ENCODE measurements at places on chromosomes 11 and 22.
A peak's percentile ranks its signal among the peaks of the same experiment; 100 is the strongest.

GRCh38 chr11:33701302-33702230 is 940 bp upstream of the C11orf91 start:
- no peak for DNase-seq
- no peaks in the 10 kb centered on the region for H3K36me3 ChIP-seq
- peaks cover 15% of the 10 kb centered on the region for H3K4me1 ChIP-seq
- H3K27ac ChIP-seq: peak overlapping the region; percentile 71
- H3K27me3 ChIP-seq: peaks cover 13% of the 10 kb centered on the region
- H3K4me3 ChIP-seq: peak overlapping the region; percentile 92

DNA sequence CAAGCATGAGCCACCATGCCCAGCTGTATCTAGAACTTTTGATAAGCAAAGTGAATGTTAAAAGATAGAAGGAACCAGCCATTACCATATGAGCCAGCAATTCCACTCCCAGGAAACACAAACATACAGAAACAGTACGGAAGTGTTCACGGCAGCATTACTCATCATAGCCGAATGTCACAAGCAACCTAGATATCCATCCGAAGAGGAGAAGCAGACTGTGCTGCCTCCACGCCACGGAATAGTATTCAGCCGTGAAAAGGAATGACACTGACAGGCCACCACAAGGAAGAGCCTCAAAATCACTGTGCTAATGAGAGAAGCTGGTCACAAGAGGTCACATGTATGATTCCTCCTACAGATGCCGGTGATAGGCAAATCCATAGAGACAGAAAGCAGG is 17.6 kb upstream of the MGAT3 start:
- peaks cover 5% of the 10 kb centered on the region for H3K4me1 ChIP-seq
- no peak overlapping the region for H3K27ac ChIP-seq
- H3K4me3 ChIP-seq: no peak overlapping the region
- no peak for DNase-seq

GRCh38 chr11:10443152-10443551 is 11.9 kb upstream of the AMPD3 start:
- H3K27ac ChIP-seq: no peak overlapping the region
- no peaks in the 10 kb centered on the region for H3K36me3 ChIP-seq

GRCh38 chr11:102115557-102115956 is 5.3 kb downstream of the YAP1 start:
- H3K4me3 ChIP-seq: no peak overlapping the region
- peaks cover 8% of the 10 kb centered on the region for H3K4me1 ChIP-seq
- peaks cover 19% of the 10 kb centered on the region for H3K27me3 ChIP-seq
- H3K36me3 ChIP-seq: no peaks in the 10 kb centered on the region
- no peak for DNase-seq

DNA sequence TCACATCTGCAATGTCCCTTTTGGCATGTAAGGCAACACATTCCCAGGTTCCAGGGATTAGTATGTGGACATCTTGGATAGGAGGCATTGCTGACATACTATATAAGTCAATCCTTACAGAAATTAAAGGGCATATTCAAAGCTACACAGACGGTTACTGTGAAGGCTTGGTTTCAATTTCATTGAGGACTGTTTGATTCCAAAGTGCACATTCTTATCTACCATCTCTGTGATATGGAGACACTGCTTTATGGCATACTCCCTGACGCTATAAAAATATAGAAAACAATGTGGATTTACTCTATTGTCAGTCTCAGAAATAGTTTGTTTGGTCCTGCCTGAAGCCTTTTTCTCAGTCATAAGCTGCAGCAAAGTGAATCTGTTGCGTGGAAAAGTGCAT is 1486.7 kb downstream of the FAM181B start:
- H3K4me1 ChIP-seq: no peaks in the 10 kb centered on the region
- no peak for DNase-seq
- H3K27me3 ChIP-seq: no peaks in the 10 kb centered on the region
- no peak overlapping the region for H3K27ac ChIP-seq
- H3K4me3 ChIP-seq: no peak overlapping the region

- no peak for DNase-seq
- no peak overlapping the region for H3K27ac ChIP-seq
- H3K4me1 ChIP-seq: no peaks in the 10 kb centered on the region
- no peaks in the 10 kb centered on the region for H3K36me3 ChIP-seq
- H3K4me3 ChIP-seq: no peak overlapping the region
- H3K27me3 ChIP-seq: peaks cover 3% of the 10 kb centered on the region
These were observed 25.1 kb downstream of the ADM start for GRCh38 chr11:10329935-10330334.

GRCh38 chr11:34086554-34087283 is 18.7 kb upstream of the NAT10 start:
- DNase-seq: peak; percentile 19
- no peak overlapping the region for H3K4me3 ChIP-seq
- H3K4me1 ChIP-seq: peaks cover 33% of the 10 kb centered on the region
- no peaks in the 10 kb centered on the region for H3K27me3 ChIP-seq
- peaks cover 38% of the 10 kb centered on the region for H3K36me3 ChIP-seq
- H3K27ac ChIP-seq: peak overlapping the region; percentile 53

GRCh38 chr22:24453853-24454252 is 26.5 kb downstream of the ADORA2A start:
- H3K27me3 ChIP-seq: peaks cover 5% of the 10 kb centered on the region
- no peaks in the 10 kb centered on the region for H3K4me1 ChIP-seq
- H3K4me3 ChIP-seq: no peak overlapping the region
- DNase-seq: no peak

GRCh38 chr11:31805037-31805628 is 6.0 kb downstream of the PAX6 start:
- DNase-seq: no peak
- H3K36me3 ChIP-seq: no peaks in the 10 kb centered on the region
- peaks cover 62% of the 10 kb centered on the region for H3K27me3 ChIP-seq
- peaks cover 33% of the 10 kb centered on the region for H3K4me1 ChIP-seq
- no peak overlapping the region for H3K27ac ChIP-seq

DNA sequence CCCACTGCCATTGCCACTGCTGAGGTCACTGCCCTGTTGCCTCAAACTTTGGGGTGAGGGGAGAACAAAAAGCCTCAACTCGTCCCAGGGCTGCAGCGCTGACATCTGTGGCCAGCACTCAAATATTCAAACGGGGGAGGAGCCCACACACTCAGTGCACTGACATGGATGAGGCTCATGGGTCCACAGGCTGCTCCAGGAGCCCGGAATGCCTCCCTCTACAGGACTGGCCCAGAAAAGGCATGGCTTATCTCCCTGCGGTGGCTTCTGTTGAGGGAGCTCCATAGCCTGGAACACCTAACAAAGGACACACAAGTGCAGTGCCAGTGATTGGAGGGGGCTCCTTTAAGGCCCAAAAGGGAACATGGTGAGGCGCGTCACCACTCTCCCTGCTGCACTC is 341.1 kb upstream of the LUZP2 start:
- H3K27me3 ChIP-seq: no peaks in the 10 kb centered on the region
- no peaks in the 10 kb centered on the region for H3K4me1 ChIP-seq
- H3K27ac ChIP-seq: no peak overlapping the region
- no peak overlapping the region for H3K4me3 ChIP-seq
- no peaks in the 10 kb centered on the region for H3K36me3 ChIP-seq

GRCh38 chr22:35957589-35957988 is 71.0 kb downstream of the RBFOX2 start:
- H3K36me3 ChIP-seq: no peaks in the 10 kb centered on the region
- H3K4me3 ChIP-seq: no peak overlapping the region
- peaks cover 8% of the 10 kb centered on the region for H3K27me3 ChIP-seq
- no peaks in the 10 kb centered on the region for H3K4me1 ChIP-seq
- DNase-seq: no peak
- no peak overlapping the region for H3K27ac ChIP-seq

GRCh38 chr22:30348809-30349208 is 7.9 kb downstream of the SF3A1 start:
- H3K27me3 ChIP-seq: no peaks in the 10 kb centered on the region
- H3K36me3 ChIP-seq: peaks cover 6% of the 10 kb centered on the region
- DNase-seq: no peak
- H3K27ac ChIP-seq: no peak overlapping the region
- no peak overlapping the region for H3K4me3 ChIP-seq

GRCh38 chr11:85809863-85810262 is 1.1 kb downstream of the SYTL2 start:
- H3K27me3 ChIP-seq: peaks cover 8% of the 10 kb centered on the region
- peak overlapping the region; percentile 99 for H3K4me3 ChIP-seq

GRCh38 chr11:78282821-78283220 is 94.1 kb downstream of the USP35 start:
- H3K4me3 ChIP-seq: no peak overlapping the region
- H3K36me3 ChIP-seq: no peaks in the 10 kb centered on the region
- no peak for DNase-seq
- H3K27me3 ChIP-seq: no peaks in the 10 kb centered on the region
- H3K4me1 ChIP-seq: no peaks in the 10 kb centered on the region

GRCh38 chr11:70049045-70049444 is 29.1 kb upstream of the ANO1 start:
- no peak overlapping the region for H3K4me3 ChIP-seq
- peaks cover 9% of the 10 kb centered on the region for H3K27me3 ChIP-seq
- DNase-seq: no peak

DNA sequence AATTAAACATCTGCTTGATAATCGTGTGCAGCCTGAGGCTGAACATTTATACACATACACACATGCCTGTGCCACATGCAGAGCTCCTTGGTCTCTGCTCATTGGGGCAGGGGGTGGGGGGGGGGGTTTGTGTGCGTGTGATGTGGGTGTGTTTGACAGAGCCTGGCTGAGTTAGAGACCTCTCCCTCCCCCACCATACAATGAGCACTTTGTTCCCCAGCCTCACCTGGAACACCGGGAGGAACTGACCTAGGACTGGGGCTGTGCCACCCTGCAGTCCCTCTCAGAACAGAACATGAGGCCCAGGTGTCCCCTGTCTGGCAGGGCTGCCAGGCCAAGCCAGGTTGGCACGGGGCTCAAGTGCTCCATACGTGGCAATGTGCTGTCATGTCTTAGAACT is 96.6 kb downstream of the TP53I11 start:
- peaks cover 7% of the 10 kb centered on the region for H3K27me3 ChIP-seq
- peaks cover 1% of the 10 kb centered on the region for H3K36me3 ChIP-seq
- H3K27ac ChIP-seq: no peak overlapping the region
- no peak overlapping the region for H3K4me3 ChIP-seq

DNA sequence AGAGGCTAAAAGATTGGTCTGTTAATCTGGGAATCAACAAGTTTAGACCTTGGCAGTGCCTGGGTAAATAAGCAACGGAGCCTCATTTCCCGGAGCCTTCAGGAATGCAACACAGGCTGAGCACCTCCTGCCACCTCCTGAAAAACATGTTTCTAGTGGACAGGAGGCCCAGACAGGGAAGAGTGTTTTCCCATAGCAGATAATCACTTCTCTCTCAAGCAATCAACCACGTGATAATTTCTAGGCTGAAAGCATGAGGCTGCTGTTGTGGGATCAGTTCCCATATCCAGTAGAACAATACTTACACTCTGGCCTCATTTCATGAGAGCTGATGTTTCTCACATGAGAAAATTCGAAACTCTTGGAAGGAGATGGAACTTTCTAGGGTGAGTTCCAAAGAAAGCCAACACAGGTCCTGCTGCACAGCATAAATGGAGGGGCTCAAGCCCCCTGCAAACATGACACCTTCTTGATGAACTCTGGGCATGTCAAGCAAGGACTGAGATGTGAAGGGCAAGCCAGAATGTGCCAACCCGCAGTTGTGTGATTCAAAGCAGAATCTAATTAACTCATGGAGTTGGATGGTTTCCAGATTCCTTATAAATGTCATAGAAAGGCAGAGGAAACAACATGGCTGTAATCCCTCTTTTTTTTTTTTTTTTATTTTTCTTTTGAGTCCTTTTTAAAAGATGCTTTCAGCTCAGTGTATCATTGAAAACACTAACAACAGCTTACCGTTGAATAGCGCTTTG is 228.5 kb upstream of the SESN3 start:
- no peaks in the 10 kb centered on the region for H3K27me3 ChIP-seq
- H3K4me1 ChIP-seq: no peaks in the 10 kb centered on the region
- DNase-seq: no peak
- no peak overlapping the region for H3K27ac ChIP-seq

DNA sequence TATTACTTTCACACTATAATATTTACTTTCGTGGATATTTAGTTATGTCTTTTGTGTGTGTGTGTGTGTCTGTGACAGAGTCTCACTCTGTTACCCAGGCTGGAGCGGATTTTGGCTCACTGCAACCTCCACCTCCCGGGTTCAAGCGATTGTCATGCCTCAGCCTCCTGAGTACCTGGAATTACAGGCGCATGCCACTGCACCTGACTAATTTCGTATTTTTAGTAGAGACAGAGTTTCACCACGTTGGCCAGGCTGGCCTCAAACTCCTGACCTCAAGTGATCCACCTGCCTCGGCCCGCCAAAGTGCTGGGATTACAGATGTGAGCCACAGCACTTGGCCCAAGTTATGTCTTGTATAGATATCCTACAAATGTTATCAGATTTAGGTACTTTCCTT is 9.9 kb downstream of the PISD start:
- peaks cover 2% of the 10 kb centered on the region for H3K4me1 ChIP-seq
- H3K27ac ChIP-seq: no peak overlapping the region
- no peak overlapping the region for H3K4me3 ChIP-seq
- no peak for DNase-seq
- peaks cover 16% of the 10 kb centered on the region for H3K36me3 ChIP-seq
- H3K27me3 ChIP-seq: no peaks in the 10 kb centered on the region

- no peak overlapping the region for H3K27ac ChIP-seq
- no peaks in the 10 kb centered on the region for H3K4me1 ChIP-seq
- H3K27me3 ChIP-seq: no peaks in the 10 kb centered on the region
- DNase-seq: no peak
These were observed 8.7 kb downstream of the OR52A5 start for GRCh38 chr11:5129457-5129877.

GRCh38 chr11:46741600-46742484 is 22.8 kb downstream of the F2 start:
- no peak overlapping the region for H3K4me3 ChIP-seq
- H3K36me3 ChIP-seq: peaks cover 32% of the 10 kb centered on the region
- no peak for DNase-seq
- no peak overlapping the region for H3K27ac ChIP-seq
- no peaks in the 10 kb centered on the region for H3K4me1 ChIP-seq

All from immature natural killer cell (primary cell).